ENCODE measurements at places on chromosomes 1 and 21.

DNA sequence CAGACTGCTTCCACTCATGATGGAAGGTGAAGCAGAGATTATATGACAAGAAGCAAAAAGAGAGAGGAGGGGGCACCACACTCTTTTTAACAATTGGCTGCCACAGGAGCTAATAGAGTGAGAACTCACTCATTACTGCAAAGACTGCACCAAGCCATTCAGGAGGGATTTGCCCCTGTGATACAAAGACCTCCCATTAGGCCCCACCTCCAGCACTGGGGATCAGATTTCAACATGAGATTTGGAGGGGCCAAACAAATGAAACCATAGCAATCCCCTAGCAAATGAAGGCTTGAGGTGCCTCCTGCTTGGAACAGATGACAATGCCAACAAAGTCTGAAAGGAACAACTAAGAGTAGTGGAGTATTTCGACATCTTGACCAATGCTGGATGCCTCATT, 122.5 kb upstream of the COA6 start:
- DNase-seq = no peak

GRCh38 chr1:196323869-196324268, 284.4 kb downstream of the KCNT2 start:
- DNase-seq = no peak

- DNase-seq = no peak
Observed at GRCh38 chr21:37292041-37292440, 24.9 kb upstream of the VPS26C start.

- DNase-seq = no peak
Observed at GRCh38 chr1:225347123-225347683, 80.6 kb downstream of the LBR start.

DNA sequence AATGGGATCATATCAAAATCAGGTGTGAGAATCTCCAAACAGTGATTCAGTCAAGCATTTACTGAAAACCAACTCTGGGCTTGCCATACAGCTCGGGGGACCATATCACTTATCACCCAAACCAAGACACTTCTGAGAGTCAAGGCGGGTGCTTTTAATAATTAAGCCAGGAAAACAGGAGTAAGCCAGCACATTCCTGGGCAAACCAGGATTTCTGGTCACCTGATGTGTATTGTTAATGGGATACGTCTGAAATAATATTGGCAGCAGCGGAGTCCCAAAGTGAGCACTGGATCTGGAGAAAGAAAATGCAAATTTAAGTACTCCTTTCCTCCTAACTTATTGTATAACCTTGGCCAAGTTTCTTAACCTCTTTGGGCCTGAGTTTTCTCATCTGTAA, 17.6 kb downstream of the OSCP1 start:
- no peak for DNase-seq

DNA sequence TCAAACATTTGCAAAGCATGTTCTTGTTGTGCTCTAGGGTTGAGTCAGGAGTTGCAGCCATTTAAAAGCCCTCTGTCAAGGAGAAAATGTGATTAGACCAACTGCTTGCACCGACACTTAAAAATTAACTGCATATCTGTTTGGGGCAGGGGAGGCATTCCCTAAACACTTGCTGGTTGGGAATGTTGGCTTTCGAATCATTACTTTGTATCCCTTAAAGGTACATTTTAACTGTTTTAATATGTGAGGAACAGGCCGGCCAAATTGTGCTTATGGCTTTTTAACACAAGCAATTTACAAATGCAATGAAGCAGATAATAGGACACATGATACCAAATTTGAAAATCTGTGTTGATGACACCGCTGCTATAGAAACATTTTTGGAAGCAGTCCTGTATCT, 159.1 kb downstream of the LHX8 start:
- DNase-seq = no peak

DNA sequence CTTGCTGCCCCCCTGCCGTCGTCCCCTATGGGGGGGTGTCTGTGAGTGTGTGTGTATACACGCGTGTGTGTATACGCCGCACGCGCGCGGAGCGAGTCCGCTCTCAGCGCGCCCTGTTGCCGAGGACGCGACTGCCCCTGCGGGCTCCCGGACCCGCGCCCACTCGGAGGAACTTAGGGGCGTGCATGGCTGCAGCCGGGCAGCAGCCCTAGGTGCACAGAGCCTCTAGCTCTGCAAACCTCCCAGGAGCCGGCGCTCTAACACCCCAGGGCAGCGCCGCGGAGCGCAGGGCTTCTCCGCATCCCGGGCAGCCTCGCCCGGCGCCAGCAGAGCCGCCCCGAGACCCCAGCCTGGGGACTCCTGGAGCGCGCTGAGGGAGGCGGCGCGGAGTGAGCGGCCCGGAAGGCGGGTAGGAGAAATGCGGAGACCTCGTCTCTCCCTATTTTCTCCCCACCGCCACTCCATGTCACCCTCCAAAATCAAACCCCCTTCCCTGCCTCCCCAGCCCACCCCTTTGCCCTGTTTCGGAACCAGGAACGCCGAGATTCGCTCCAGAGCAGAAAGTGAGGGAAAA, 574 bp downstream of the ITPKB start:
- no peak for DNase-seq

- DNase-seq = no peak
Observed at GRCh38 chr1:71783071-71783470, 499.3 kb downstream of the NEGR1 start.

DNA sequence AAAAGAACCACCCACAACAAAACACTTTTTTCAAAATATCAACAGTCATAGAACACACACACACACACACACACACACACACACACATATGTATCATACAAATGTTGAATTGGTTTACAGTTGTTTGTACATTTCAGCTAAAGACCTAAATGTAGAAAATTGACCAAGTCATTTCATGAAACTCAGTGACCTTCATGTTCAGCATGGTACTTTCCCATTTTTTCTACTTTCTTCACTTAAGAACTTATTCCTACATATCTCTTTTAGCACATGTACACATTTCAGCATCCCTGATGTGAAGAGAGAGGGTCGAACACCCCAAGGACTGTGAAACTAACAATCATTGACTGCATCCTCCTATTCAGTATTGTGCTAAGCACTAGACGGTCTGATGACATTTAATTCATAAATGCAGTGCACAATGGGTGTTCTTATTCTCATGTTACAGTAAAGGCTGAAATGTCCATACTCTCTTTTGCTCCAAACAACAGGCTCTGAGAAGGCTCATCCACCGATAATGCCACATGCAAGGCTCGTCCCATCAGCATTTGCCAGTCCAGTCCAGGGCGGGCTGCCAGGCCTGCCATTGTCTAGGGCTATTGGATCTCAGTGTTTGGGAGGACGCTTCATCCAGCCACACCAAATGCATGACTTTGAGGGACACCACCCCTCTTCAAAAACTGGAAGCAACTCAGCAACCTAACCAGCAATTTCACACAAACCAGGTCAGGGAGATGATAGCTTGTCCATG, 150.1 kb upstream of the RUNX1 start:
- no peak for DNase-seq

DNA sequence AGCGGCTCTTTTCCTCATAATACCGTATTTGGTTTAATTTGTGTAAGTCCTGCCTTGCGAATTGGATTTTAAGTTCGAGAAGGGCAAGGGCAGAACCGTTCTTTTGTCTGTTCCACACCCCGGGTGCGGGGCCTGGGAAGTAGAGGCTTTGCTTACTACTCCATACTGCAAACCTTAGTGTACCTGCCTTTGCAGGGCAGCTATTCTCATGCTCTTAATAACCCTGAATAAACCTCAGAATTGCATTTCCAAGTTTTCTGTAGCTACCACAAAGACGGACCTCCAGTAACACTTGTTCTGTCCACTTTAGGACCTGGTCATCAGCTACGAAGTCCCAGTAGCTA, 657 bp upstream of the HNRNPU start:
- DNase-seq = no peak

DNA sequence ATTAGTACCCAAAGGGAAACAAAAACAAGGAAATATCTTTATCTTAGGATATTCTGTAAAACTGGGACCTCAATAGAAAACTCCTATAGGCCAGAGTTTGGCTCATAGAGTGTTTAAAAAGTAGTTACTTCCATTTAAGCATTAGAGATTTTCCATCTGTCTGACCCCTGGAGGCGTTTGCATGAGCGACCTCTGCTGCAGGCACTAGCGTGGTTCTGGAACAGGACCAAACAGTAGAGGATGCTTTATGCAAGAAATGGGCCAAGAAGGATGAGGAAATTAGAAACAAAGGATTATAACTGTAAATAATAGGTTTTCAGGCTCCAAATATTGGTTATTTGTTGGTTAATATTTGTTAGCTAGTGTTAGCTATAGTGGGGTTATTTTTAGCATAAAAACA, 5.7 kb downstream of the ZBTB40 start:
- DNase-seq = no peak

GRCh38 chr1:151984313-151984956, 9.2 kb downstream of the S100A10 start:
- no peak for DNase-seq

GRCh38 chr1:90246069-90246468, 251.2 kb downstream of the ZNF326 start:
- no peak for DNase-seq

GRCh38 chr1:113990961-113991360, 11.7 kb downstream of the OLFML3 start:
- no peak for DNase-seq

GRCh38 chr1:168086438-168086837, 50.3 kb downstream of the GPR161 start:
- DNase-seq = no peak

DNA sequence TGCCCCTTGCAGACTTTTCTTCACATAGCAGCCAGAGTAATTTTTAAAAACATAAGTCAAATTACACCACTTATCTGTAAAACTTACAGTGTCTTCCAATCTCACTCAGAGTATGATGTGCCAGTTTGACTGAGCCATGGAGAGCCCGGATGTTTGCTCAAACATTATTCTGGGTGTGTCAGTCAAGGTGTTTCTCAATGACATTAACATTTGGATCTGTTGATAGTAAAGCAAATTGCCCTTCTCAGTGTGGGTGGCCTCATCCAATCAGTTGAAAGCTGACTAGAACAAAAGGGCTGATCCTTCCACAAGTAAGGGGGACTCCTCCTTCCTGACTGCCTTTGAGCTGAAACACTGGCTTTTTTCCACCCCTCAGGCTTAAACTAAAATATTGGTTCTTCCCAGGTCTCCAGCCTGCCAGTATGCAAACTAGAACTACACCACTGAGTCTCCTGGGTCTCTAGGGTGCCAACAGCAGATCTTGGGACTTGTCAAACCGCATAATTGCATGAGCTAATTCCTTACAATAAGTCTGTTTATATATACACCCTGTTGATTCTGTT, 157.9 kb upstream of the CTTNBP2NL start:
- no peak for DNase-seq

DNA sequence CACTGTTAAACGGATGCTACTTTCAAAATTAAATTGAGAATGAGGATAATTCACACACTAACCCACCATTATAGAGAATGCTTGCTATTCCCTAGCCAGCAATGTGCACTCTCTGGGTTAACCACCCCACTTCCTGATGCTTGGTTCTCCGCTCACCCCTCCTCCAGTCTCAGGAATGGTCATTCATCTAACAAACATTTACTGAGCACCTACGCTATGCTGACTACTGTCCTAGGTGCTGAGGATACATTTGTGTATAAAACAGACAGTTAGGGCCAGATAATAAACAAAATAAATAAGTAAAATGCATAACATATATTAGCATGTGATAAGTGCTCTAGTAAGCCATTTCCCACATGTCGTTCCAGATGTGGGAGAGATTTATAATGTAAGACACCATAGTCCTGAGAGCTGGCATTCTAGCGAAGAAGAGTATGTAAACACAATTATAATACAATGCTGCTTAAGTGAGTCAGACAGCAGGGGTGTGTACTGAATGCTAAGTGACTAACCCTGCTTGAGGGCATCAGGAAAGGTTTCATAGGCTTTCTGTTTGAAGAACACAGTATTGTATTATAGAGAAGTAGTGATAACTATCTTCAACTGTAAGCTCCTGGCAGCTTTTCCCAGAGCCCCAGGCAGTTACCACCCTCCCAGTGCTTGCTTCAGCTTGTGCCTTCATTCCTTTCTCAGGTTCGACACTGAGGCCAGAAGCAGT, 126.7 kb upstream of the CACHD1 start:
- DNase-seq = no peak

GRCh38 chr1:68230484-68230802, 1.9 kb downstream of the WLS start:
- DNase-seq = no peak

GRCh38 chr1:207228987-207229386, 92.5 kb upstream of the CD55 start:
- no peak for DNase-seq

DNA sequence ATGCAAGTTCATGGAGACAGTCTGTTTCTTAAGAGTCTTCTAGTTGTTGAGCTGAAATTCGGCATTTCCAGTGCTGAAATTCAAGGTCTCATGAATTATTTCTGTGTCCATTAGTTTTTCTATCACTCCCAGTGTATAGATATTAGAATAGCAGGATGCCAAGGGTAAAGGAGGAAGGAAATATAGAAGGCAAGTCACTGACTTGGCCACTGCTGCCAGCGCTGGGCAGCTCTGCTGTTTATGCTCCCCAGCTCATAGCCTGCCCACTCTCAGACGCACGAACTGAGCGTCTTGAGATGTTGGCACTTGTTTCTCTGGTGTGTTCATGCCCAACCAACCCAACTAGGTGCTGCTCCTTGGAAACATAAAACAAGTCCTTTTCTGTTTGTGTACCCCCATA, 110.1 kb downstream of the SLC45A1 start:
- no peak for DNase-seq

DNA sequence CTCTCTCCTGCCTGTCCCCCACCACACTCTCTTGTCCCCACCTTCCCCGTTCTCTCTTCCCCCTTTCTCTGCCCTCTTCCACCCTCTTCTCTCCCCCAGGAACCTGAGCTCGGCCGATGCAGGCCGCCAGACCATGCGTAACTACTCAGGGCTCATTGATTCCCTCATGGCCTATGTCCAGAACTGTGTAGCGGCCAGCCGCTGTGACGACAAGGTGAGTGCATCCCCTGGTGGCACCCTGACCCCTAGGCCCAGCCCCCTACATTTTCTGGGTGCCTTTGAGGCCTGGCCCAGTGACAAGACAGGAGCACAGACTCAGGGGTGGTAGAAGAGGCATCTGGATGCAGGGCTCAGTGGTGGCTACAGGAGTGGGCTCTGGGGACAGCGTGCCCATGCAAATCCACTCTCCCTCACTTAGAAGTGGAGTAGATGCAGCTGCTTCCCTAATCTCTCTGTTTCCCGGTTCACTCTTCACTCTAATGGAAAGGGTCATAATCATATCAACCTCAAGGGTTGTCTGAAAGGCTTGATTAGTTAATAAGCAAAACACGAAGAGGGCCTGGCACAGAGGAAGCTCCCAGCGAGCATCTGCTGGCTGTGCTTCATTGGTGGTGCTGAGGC, 37.0 kb downstream of the PKP1 start:
- no peak for DNase-seq

DNA sequence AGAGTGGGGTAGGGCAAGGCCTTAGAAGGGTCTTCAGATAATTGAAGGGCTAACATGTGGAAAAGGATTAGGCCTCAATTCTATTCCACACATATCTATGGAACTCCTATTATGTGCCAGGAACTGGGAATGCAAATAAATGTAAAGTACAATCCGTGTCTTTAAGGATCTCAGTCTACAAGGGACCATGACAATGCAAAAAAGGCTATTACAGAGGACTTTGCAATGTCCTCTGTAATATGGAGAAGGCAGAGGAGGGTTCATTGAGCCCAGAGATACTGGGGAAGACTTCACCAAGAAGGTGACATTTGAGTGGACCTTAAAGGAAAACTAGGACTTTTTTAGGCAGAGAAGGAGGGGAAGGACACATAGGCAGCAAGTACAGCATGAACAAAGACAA, 4.5 kb upstream of the SCMH1 start:
- DNase-seq = no peak

Data from activated CD8-positive, alpha-beta memory T cell treated with anti-CD3 and anti-CD28 coated beads for 48 hours (primary cell).